Activated B cell treated with CpG ODN at 0.5 μM for 24 hours (primary cell): ENCODE measurements at places on chromosomes 12 and 14. TPM values are rescaled to one million over a fixed set of nuclear protein-coding genes. Genes with fewer than 3 reads are reported as not detected.

The CD69 gene
- 23.7 and 26.7 TPM in 2 replicates for total RNA-seq

The PPP1R1A gene
- not detected in 2 replicates for total RNA-seq

The KRT79 gene
- not detected in 2 replicates for total RNA-seq

The PLEKHA5 gene
- 0.11 and 0.32 TPM in 2 replicates for total RNA-seq

The CCDC177 gene
- 0.05 TPM in 1 of 2 replicates, not detected in the other for total RNA-seq

The TAS2R42 gene
- not detected in 2 replicates for total RNA-seq

The NINJ2 gene
- total RNA-seq = 3.0 and 3.6 TPM in 2 replicates

The LRRC9 gene
- total RNA-seq = not detected in 2 replicates

The TMEM106C gene
- 24.5 and 31.3 TPM in 2 replicates for total RNA-seq

The TAS2R43 gene
- 1.7 and 2.7 TPM in 2 replicates for total RNA-seq

The PLEKHD1 gene
- total RNA-seq = 0.22 and 0.24 TPM in 2 replicates

The CELA1 gene
- not detected in 2 replicates for total RNA-seq

The KLRB1 gene
- 0.20 TPM in 1 of 2 replicates, not detected in the other for total RNA-seq

The CLEC1B gene
- not detected in 2 replicates for total RNA-seq

The CPNE6 gene
- total RNA-seq = 0.09 TPM in 1 of 2 replicates, not detected in the other

The KRT5 gene
- total RNA-seq = not detected in 2 replicates

The PTGER2 gene
- 0.09 and 0.12 TPM in 2 replicates for total RNA-seq

The KRT75 gene
- total RNA-seq = not detected in 2 replicates

The PTPRO gene
- total RNA-seq = 20.0 and 23.9 TPM in 2 replicates

The VSX2 gene
- total RNA-seq = not detected in 2 replicates

The ASCL1 gene
- 0.07 TPM in 1 of 2 replicates, not detected in the other for total RNA-seq

The C12orf60 gene
- total RNA-seq = 0.64 and 0.69 TPM in 2 replicates

The SLC25A47 gene
- total RNA-seq = not detected in 2 replicates

The MYH6 gene
- not detected in 2 replicates for total RNA-seq
